ENCODE measurements at places on chromosomes 2 and 18.

DNA sequence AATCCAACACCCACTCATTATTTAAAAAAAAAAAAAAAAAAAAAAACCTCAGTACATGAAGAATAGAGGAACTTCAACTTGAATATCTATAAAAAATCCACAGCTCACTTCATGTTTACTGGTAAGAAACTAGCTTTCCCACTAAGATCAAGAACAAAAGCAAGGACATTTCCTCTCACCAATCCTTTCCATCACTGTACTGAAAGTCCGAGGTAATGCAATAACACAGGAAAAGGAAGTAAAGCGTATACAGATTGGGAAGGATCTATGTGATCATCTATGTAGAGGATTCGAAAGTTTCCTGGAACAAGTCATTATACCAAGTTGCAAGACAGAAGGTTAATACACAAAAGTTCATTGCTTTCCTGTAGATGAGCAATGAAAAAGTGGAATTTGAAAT lies 63.2 kb downstream of the ROCK2 start:
- no peak for DNase-seq

DNA sequence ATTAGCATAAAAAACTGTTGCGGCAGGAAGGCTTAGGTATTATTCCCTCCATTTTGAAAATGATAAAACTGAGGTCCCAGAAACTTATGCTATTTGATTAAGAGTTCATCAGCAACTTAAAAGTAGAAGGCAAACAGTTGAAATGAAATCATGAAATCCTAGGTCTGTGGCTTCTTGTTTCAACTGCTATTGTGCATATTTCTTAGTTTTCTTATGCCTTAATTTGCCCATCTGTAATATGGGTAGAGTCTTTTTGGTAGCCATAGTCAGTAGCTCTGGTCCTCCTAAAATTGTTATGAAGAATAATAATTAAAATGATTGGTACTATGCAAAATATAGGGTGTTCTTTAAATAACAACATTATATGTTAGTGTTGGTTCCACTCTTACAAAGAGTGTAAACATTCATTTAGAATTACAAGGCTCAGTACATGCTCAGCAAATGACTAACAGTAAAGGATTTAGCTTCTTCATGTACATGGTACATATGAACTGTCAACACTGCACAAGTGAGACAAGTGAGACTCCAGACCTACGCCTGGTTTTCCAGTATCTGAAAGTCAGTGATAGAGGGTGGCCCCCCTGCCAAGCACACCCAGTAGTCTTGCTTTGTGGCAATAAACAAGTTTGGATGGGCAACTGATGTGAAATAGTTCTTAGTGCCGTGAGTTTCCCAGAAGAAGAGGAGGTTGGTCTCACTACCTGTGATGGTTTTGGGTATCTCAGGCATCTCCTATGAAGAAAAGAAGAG lies 9.6 kb downstream of the IL1A start:
- DNase-seq, result no peak

GRCh38 chr18:47888156-47888555 lies 42.3 kb downstream of the SMAD2 start:
- no peak for DNase-seq

GRCh38 chr2:117958186-117958585 lies 55.7 kb downstream of the CCDC93 start:
- DNase-seq, result no peak

GRCh38 chr2:168145426-168146310 lies 101.7 kb downstream of the STK39 start:
- DNase-seq, result no peak

- DNase-seq, result no peak
Observed at GRCh38 chr2:238101891-238102841, 2.0 kb downstream of the ESPNL start.

DNA sequence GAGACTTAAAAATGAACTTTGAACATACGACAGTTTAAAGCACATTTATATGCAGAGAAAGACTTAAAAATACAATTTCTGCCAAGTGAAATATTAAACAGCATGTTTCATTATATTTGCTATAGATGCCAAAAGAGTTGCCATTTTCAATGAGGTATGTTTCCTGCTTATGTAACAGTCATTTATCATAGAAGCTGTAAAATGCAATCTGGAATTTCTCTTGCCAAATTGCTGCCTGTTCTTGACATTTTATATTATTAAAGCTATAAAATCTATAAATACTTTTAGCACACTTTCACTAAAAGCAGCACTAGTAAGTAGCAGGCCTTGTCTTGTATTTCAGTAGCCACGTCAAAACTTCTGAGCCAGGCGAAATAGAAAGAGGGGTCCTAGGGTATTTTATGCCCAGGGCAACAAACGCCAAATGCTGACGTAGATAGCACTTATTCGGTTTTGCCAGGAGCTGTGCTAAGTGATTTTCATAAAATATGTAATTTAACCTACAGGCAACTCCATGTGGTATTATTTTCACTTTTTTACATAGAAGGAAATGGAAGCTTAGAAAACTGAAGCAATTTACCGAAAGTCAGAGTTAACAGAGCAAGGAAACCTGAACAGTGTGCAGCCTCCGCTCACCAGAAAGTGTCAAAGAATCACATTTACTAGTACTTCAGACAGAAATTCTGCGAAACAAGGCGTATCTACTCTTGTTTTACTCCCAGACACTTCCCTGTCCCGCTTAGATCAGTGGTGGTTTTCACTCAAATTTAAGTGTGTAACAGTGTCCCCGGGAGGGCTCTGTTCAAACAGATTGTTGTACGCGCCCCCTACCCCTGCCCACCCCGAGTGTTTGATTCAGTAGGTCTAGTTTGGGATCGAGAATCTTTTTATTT lies 1.2 kb upstream of the CYP20A1 start:
- no peak for DNase-seq

DNA sequence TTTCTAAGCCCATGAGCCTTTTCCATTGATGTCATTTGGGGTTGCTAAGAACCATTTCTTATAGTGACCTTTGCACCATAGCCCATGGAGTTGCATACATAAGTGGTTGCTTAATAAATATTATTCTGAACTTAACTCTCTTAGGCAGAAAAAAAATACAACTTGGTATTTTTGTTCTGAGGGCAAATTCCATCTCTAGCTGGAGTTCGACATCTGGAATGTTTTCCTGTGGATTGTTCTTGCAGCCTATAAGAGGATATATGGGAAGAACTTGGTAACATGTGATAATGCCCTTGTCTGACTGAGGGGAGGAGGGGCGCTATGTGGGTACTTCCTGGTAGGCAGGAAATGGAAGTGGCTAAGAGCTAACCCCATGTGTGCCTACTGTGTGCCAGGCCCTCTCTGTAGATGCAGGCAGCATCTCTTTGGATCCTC lies 20.7 kb downstream of the IGFBP2 start:
- DNase-seq, result no peak

DNA sequence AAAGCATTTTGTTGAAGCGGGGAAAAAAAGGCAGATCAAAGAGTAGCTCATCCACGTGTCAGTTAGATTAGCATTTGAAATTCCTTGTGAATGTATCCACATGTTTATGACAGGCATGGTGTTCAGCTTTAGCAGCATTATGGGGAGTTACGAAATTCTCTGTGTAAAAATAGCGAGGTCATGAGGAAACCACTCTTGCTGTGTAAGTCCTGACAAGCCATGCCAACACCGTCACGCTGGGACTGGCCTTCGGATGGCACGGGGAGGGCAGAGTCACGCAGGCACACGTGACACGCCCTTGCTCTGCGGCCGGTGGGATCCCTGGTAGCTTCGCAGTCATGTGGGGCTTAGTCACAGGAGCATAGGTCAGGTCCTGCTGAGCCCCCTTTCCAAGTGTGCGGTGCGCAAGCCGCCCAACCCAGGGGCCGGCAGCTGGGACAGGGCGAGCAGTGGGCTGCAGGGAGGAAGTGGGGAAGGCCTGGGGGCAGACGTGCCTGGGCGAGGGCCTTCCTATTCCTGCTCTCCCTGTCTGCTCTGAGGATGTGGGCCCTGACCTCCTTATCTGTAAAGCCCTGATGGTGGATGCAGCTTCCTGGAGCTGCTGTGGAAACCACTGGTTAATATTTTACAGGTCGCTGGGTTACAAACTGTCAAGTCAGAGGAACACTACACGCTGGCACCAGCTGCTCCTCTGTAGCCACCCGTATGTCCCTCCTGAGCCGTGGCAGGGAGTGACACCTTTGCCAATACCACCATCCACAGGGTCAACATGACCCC lies 18.0 kb downstream of the MBP start:
- no peak for DNase-seq

DNA sequence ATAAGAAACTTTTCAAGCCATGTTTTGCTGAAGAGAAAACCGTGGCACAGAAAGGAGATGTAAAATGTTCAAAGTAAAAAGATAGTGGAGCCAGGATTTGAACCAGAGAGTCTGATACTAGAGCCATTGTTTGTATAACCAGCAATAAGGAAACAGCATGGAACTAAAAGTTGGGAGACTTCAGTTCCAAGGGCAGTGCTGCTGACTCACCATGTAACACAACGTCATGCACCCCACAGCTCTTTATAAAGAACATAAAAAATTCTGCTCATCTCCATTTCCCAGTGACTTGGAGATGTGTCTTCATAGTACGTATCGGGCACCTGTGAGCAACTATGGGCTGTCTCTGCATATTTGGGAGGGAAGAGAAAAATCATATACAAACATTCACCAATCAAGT lies 353.0 kb upstream of the PIK3C3 start:
- no peak for DNase-seq

DNA sequence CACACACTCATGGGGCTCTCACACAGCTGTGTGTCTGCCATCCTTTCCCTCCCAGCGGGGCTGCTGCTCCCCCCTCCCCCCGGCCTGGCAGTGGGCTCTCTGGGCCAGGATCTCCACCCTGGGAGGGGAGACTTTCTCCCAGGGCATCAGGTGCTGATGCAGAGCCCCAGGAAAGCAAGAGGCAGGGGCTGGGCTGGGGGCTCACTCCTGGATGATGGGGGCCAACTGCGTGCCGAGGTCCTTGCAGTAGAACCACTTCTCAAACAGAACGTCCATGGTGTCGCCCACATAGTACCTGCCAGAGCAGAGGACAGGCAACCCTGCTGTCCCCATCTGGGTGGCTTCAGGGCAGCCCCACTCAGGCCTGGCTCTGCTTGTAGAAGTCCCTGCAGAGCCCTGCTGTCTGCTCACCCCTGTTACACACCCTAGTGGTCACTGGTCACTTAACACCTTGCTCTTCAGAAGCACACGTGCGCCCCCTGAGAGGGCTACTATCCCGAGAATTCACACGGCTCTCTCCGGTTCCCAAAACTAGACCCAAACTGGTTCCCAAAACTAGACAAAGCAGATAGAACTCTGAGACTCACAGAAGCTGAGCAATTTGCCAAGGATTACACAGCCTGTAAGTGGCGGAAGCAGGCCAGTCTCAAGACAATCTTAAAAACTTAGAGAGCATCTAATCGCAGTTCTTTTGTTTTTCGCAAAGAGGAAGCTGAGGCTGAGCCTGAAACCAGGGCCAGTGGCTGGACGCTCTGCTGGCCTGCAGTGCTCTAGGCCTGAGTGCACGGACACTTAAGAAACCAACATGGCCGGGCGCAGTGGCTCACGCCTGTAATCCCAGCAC lies 6.6 kb upstream of the OXER1 start:
- DNase-seq, result peak; percentile 63

DNA sequence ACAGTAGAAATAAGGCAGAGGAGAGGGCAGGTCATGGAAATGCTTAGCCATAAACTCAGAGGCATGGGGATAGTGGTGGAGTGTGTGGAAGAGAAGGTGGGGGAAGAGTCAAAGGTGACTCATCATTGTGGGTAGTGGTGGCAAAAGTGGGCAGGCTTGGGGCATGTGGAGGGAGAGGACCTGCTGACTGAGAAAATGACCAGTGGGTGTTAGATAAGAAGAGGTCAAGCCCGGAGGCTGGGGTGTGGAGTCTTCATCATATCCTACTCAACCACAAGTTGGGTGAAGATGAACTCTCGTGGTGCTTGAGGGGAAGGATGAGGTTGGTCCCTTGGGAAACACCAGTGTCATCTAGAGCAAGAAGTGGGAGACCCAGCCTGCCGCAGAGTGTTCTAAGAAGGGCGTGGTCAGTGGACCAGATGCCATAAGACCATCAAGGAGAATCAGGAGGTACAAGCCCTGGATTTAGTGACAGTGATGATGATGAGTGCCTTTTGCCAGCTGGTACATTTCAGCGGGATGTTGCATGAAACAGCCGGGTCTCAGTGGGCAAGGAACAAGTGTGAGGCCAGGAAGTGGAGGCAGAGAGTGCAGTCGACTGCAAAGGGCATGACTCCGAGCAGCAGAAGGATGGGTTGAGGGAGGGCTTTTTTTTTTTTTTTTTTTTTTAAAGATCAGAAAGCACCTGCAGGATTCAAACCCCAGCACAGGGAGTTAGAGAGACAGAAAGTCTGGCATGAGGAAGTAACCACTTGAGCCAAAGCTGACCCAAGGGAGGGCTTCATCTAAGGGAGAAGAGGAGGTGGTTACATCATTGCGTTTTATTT lies 122.6 kb upstream of the SPRED2 start:
- DNase-seq, result peak; percentile 54

GRCh38 chr2:178912416-178913048 lies 105.3 kb upstream of the TTN start:
- DNase-seq, result no peak

DNA sequence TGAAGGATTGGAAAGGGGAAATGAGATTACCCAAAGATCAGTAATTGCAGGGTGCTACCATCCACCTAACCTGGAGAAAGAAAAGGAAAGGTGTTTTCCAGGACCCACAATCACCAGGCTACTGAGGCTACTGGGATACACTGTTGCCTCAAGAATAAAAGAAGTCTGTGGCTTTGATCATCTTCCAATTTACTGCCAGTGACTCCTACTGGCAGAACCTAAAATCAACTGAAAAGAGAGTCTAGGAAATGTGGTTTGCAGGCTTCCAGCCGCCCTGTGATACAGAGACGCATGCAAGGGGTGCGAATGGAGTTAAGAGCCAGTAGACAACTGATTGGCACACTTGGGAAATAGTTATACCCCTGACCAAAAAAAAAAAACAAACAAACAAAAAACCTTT lies 16.6 kb upstream of the TTL start:
- no peak for DNase-seq

DNA sequence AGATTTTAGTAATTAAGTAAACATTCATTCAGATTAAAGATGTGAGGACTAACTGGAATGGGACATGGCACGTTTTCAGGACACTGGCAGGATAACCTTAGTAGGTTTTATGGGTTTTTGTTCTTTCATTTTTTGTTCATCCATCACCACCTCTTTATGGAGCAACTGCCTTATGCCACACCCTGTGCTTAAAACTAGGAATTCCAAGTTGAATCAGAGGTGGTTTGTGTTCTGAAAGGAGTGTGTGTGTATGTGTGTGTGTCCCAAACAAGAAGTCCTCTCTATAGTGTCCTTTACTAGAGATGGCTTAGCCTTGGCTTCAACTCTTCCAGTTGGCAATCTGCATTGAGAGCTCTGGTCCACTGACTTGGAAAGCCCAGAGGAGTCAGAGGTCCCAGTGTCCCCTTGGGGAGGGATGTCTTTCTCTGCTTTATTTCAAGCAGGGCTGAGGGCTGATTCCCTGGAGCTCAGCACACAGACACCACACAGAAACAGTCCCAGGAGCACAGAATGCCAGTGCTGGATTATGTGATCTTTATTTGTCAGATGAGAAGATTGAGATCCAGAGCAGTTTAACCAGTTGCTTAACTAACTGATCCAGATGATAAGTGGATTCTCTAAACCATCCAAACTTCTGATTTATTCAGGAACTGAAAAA lies 25.2 kb downstream of the RHOB start:
- no peak for DNase-seq

All from H54 (cell line).